RPMI7951 (cell line): ENCODE measurements at places on chromosomes 2 and 18.

- DNase-seq = no peak
These were observed 3.6 kb downstream of the B3GNT2 start for GRCh38 chr2:62199392-62200125.

- DNase-seq = no peak
These were observed 811.2 kb downstream of the RNF144A start for GRCh38 chr2:7728388-7728787.

- DNase-seq = no peak
These were observed 175.2 kb upstream of the SLC14A2 start for GRCh38 chr18:45439851-45440645.

- DNase-seq = no peak
These were observed 175.3 kb downstream of the PDE11A start for GRCh38 chr2:177897278-177897677.

- no peak for DNase-seq
These were observed 84.6 kb downstream of the RAB31 start for GRCh38 chr18:9792565-9793245.

GRCh38 chr2:95069465-95069864 is 44.0 kb downstream of the MAL start:
- no peak for DNase-seq

- DNase-seq = peak; percentile 37
These were observed 92.6 kb downstream of the CMPK2 start for GRCh38 chr2:6773007-6773693.

- no peak for DNase-seq
These were observed 23.2 kb downstream of the LAMA1 start for GRCh38 chr18:7094427-7094826.

- no peak for DNase-seq
These were observed 51.7 kb downstream of the SUMO1 start for GRCh38 chr2:202186641-202187202.

- DNase-seq = no peak
These were observed 64.5 kb downstream of the TWIST2 start for GRCh38 chr2:238912228-238912915.

DNA sequence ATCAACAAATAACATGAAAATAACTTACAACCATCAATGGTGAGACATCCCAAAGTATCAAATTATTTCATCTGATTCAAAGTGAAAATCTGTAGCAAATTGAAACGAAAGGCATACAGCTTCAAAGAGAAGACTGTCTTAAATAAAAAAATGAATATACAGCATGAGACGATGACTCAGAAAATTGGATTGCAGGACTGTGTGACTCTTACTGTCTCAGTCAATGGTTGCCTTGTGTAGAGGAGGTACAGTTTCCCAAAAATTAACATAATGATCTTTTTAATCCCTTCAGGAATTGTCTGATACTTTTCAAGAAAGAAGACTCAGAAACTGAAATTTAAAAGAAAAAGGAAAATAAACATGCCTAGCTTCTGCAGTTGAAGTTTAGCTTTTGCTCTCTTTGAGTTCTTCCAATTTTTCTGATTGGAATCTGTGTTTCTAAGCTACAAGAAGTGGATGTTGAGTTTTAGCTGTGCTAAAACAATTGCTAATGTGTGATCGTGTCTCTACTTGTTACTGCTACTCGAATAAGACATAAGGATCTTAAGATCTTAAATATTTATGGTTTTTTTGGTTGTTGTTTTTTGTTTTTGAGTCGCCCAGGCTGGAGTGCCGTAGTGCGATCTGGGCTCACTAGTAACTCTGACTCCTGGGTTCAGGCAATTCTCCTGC is 41.1 kb upstream of the EPB41L3 start:
- peak; percentile 56 for DNase-seq

- no peak for DNase-seq
These were observed 94.3 kb downstream of the IRS1 start for GRCh38 chr2:226705133-226705886.

DNA sequence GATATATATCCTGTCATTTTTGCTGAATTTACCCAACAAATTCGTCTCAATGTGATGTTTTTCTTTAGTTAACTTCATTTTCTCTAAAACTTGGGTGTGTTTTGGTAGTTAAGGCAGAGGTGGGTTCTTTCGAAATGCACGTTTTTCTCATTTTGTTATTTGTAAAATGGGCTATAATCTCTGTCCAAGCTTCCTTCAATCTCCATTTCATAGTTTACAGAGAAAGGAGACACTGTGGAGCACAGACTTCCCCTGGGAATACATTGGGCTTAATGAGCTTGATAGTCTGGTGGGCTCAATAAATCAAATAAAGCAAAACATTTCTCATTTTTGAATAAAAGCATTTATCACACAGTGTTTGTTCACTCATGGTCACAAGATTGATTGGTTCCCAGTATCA is 145.1 kb downstream of the AGPS start:
- DNase-seq = no peak

DNA sequence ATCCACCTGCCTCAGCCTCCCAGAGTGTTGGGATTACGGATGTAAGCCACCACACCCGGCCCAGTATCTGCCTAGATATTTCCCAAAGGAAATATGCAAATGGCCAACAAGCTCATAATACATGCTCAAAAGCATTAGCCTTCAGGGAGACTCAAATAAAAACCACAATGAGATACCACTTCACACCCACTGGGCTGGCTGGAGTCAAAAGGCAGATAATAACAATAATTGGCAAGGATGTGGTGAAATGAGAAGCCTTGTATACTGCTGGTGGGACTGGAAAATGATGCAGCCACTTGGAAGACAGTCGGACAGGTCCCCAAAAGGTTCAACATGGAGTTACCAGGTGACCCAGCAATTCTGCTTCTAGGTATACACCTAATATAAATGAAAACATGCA is 20.5 kb upstream of the ZNF516 start:
- DNase-seq = no peak

DNA sequence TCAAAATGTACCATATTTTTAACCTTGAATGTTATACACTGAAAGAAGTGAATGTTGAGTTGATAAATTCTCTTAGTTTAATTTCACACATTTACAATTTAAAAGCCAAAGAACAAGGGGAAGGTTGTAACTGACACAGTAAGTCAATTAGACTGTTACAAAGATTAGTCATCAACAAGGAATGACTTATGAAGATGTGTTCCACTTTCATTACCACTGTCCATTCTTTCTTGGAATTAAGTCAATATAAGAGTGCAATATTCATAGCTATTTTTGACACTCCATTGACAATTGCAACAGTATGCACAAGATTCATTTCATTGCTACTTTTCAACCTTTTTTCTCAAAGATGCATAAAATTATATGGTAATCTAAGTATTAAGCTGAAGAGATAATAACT is 291.3 kb downstream of the RIT2 start:
- no peak for DNase-seq

- peak; percentile 64 for DNase-seq
These were observed 139.3 kb downstream of the KLHL29 start for GRCh38 chr2:23524261-23524706.

GRCh38 chr2:182870227-182870626 is 3.8 kb upstream of the FRZB start:
- DNase-seq = no peak

- no peak for DNase-seq
These were observed 33.4 kb downstream of the LAMA3 start for GRCh38 chr18:23722646-23723045.

DNA sequence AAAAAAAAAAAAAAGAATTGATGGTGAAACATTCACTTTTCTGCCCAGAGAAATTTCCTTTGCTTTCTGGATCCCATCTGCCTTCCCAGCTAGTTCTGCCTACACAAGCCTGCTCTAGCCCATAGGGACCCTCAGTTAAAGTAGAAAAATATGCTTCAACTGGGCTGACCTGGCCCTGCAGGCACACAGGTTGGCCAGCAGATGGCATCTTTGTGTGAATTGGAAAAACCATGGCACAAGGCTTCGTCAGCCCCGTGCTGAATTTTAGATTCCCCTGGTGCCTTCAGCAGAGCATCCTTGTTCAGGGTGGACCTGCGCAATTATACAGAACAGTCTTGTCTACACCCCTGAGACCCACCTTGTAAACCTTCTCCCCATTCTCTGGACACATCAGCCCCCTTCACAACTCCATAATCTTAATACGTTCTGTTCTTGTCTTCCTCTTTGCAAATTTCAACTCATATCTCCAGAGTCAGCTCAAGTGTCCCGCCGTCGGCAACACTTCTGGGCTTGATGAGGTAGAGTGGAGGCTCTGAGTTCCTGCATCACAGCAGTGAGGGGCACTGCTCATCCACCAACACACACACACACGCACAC is 114.5 kb downstream of the INSIG2 start:
- peak; percentile 39 for DNase-seq
